SJSA1 (cell line): ENCODE measurements at places on chromosomes 2 and 18. TPM values are rescaled to one million over a fixed set of nuclear protein-coding genes. Genes with fewer than 3 reads are reported as not detected.

DNA sequence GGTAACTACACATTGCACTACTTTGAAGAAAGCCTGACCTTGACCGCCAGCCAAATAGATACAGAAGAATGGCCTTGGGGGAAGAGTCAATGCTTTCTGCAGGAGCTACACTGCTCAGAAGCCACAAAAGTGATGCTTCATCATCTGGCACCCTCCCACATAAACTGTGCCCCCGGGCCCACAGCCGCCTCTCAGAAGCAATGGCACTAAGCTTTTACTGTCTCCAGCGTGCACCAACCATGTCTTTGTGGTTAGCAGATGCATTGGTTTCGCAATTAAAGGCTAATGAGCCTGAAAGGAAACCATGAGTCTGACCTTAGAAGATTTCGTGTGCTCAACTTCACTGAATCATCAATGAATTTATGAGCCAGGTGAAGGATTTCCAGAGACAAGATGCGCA is 209.4 kb upstream of the TRIB2 start:
- no peak for DNase-seq

GRCh38 chr2:70374616-70375015 is 72.7 kb upstream of the FAM136A start:
- no peak for DNase-seq

- DNase-seq, result no peak
Observed at GRCh38 chr2:113174376-113174750, 592 bp downstream of the PSD4 start.

PCARE gene
- not detected in 2 replicates for total RNA-seq

SCYGR4 gene
- total RNA-seq, result not detected in 2 replicates

DUSP19 gene
- 5.1 and 8.5 TPM in 2 replicates for total RNA-seq

FMNL2 gene
- 4.4 and 12.9 TPM in 2 replicates for total RNA-seq

SPC25 gene
- total RNA-seq, result 53.0 and 64.8 TPM in 2 replicates
